ENCODE measurements at places on chromosomes 13 and 19.

DNA sequence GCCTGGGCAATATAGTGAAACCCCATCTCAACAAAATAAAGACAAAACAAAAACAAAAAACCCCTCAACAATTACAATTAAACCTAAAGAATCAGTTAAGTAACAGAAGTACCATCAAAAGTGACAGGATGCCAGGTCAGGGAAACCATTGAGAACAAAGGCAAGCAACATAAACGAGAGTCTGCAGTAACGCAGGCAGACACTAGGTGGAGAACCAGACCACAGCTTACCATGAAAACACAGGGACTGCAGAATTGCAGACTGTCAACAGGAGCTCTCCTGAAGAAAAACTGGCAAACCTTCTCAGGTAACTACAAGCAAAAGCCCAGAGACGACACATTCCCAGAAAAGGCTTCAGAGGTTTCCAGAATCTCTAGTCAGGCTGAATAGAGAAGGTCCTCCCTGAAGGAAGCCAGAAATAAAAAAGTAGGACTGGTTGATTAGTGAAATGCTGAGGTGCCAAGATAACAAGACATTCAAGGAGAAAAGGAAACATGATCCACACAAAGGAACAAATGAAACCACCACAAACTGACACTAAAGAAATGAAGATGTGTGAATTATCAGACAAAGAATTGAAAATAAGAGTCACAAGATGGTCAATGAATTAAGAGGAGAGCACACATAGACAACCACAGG, 2.2 kb upstream of the ZNF665 start:
- peak; percentile 84 for DNase-seq

- DNase-seq: no peak
Observed at GRCh38 chr19:1819341-1820255, 7.5 kb upstream of the ATP8B3 start.

- no peak for DNase-seq
Observed at GRCh38 chr13:96575423-96576320, 418.6 kb downstream of the OXGR1 start.

DNA sequence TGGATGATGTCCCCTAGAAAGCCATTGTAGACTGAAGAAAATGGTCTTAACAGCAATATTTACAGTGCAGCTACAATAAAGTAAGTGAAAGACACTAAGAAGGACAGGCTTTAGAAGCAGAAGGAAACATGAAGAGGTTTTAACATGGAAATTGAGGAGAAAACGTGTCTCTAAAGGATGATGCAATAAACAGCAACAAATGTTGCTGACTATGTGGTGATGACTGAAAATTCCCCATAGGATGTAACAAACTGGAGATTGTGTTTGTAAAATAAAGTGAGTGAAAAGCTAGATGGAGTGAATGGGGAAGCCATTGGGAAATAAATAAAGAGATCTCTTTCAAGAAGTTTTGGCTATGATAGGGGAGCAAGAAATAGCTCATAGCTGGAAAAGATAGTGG, 186.7 kb upstream of the IPO5 start:
- DNase-seq: no peak

GRCh38 chr19:41876847-41877832, at the start of gene CD79A:
CD79A (plus strand) TSS chr19:41877279; CDS start chr19:41877305, 26 bp downstream.
- DNase-seq: peak; percentile 86

DNA sequence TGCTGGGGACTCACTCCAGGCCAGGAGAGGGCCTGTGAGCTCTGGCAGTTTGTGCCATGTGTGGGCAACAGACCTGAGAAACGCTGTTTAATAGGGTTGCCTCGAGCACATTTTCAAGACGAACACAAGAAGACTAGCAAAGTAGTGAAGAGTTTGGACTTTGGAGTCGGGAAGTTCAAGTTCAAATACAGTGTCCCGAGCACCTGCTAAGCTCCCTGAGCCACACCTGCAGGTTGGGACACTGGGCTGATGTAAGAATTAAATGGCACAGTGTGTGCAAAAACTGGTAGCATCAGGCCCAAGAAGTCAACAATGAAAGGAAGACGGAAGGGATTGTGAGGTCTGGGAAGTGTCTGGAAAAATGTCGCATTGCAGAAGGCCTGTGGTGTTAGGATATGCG, 112.8 kb upstream of the PABPC3 start:
- DNase-seq: no peak

DNA sequence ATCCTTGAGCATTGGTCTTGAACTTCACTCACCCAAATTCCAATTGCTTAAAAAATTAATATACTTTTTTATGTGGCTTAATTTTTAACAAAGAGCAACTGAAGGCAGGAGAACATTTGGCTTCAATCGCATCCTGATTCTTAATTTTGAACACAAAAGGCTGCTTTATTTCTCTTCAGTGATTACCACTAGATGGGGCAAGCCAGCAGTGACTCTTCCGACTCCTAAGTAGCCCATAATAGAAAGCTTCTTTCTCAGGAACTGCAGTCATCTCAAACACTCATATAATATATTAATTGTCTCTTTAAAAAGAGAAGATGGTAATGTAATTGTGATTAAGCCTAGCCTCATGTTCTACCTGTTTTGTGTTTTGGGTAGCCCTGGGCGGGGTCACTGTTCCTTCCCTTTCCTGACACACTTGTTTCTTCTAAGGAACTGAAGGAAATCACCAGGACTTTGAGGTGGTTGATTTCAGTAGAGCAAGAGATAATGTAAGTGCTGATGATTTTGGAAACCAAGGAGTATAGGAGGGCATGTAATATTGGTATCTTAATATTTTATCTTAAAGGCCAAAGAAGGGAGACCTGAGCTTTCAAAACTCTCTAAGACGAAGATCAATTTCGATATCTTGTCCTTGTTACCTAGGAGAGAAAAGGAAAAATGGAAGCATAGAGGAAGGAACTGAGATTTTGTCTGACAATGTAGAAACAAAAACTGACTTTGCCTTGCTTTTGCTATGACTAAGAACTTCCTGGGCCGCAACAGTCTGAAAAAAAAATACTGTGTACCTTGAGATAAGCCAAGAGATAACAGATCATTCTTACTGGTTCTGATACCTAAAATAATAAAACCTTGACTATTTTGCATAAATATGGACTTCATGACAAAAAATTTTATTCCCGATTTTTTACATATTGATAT, 73.1 kb downstream of the TNFSF13B start:
- peak; percentile 68 for DNase-seq

DNA sequence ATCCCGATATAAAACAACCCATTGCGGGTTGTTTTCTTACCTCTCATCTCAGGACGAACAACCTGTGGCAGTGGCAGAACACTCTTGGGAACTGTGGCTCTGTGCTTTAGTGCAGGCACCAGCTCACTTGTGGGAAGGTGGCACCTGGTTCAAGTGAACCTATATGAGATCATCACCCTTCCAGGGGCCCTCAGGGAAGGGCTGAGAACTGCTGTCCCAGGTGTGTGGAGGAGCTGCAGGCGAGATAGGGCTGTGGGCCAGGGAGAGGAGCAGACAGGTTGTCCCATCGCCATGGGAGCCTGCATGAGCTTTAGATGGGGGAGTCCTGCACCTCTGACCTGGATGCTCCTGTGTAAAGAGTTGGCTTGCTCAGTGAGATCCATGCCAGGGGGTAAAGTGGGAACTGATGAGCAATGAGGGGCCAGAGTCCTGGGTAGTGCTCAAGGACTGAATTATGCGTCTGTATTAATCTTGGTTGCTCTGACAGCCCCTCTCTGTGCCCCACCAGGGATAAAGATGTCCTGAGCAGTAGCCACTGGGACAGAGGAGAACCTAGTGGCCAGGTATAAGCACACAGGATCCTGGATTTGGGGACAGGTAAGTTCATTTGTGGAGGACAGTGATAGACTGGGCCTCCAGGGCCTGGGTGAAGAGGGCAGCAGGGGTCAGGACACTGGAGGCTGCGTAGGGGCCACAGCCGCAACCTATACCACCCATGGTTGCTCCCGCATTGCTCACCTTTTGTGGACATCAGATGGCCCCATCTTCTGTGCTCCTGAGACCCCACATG, 8.7 kb downstream of the CEACAM4 start:
- no peak for DNase-seq

Data from common myeloid progenitor, CD34-positive (primary cell).